ENCODE measurements at places on chromosomes 13 and 19.
A peak's percentile ranks its signal among the peaks of the same experiment; 100 is the strongest.

- DNase-seq = no peak
Measured at GRCh38 chr19:35908010-35908441, at the start of gene TYROBP. Gene TYROBP (minus strand): TSS chr19:35908295. CDS start chr19:35908228, 67 bp downstream.

DNA sequence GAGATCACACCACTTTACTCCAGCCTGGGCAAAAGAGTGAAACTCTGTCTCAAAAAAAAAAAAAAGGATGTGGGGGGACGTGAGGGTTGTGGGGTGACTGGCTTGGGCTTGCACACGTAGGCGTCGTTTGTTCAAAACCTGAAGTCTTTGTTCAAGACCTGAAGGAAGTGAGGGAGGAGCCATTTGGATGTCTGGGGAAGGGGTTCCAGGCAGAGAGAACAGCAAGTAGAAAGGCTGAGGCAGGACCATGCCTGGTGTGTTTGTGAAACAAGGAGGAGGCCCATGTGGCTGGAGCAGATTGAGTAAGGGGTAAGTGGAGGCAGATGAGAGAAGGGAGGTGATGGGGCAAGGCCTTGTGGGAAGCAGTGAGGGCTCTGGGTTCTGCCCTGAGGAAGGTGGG, 27.8 kb downstream of the PIN1 start:
- DNase-seq = no peak

DNA sequence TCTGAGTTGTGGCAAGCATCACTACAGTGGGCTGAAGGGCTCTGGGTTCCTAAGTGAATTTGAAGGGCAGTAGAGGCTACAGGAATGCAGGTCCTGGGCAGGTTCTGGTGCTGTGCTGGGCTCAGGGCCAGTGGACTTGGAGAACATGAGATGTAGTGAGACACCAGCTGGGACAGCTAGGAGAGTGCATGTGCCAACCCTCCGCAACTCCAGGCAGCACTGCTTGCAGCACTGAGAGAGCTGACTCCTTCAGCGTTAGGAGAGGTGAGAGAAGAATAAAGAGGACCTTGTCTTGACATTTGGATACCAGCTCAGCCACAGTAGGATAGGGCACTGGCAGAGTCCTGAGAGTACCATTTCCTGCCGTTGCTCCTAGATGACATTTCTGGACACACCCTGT, 739.9 kb upstream of the PRR20A start:
- DNase-seq = no peak

- DNase-seq = no peak
Measured at GRCh38 chr13:66994097-66994496, 236.0 kb downstream of the PCDH9 start.

- no peak for DNase-seq
Measured at GRCh38 chr19:19026299-19026971, 6.9 kb downstream of the SUGP2 start.

GRCh38 chr19:54155694-54156093, 3.8 kb downstream of the LENG1 start:
- no peak for DNase-seq

DNA sequence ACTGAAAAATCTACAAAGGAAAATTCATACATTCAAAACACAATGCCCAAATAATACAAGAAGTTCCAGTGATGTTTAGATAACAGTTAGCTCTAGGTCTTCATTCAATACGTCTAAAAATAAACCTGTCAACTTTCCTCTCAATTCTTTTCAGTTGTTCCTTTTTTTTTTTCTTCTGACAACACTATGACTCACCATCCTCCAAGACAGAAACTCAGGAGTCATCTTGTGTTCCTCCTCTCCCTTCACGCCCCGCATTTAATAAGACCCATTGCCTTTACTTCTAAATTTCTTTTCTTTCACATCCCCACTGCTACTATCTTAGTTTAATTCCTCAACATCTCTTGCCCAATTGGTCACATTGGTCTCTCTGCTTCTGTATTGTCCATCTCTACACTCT, 759.9 kb downstream of the GPC5 start:
- no peak for DNase-seq

DNA sequence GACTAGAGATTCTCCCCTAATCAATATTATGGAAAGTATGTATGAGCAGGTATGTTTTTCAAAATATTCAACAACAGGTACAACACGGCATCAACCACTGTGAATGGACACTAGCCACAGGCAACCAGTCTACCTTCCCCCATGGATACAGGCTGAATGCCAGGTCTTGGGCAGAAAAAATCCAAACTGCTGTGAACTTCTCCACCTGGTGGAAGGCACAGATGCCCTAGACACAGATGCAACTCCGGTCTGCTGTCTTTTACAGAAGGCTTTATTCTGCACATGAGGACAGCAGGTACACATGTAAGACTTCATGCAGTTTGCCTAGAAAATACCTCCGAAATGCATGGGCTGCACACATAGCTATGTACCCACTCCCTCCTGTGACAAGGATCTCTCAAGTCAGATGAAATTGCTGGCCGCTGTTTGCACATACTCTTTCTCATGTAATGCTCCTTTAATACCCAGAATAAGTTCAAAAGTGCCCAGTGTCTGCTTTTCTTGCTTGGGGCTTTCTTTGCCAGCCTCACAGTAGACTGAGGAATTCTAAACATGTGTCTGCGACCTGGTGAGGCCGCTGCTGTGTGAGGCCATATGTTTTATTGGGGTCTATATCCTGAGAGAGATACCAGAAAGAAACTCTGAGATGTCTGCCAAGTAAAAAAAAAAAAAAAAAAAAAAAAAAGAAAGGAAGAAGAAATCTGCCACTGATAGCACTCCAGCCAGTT, 325.9 kb downstream of the FOXO1 start:
- no peak for DNase-seq

- DNase-seq = no peak
Measured at GRCh38 chr13:102905905-102906771, 60.3 kb downstream of the ERCC5 start.

GRCh38 chr13:52983836-52984235, 44.8 kb upstream of the OLFM4 start:
- no peak for DNase-seq

GRCh38 chr19:19546751-19547162, 8.7 kb downstream of the CILP2 start:
- no peak for DNase-seq

GRCh38 chr19:17393914-17394313, at the start of gene CCDC194:
Gene CCDC194 (minus strand): TSS chr19:17394196. CDS start chr19:17394158, 38 bp downstream.
- DNase-seq = no peak

GRCh38 chr19:12374026-12374425, 8.5 kb upstream of the ZNF442 start:
- no peak for DNase-seq

- DNase-seq = no peak
Measured at GRCh38 chr19:21323000-21323399, 6.2 kb downstream of the ZNF708 start.

DNA sequence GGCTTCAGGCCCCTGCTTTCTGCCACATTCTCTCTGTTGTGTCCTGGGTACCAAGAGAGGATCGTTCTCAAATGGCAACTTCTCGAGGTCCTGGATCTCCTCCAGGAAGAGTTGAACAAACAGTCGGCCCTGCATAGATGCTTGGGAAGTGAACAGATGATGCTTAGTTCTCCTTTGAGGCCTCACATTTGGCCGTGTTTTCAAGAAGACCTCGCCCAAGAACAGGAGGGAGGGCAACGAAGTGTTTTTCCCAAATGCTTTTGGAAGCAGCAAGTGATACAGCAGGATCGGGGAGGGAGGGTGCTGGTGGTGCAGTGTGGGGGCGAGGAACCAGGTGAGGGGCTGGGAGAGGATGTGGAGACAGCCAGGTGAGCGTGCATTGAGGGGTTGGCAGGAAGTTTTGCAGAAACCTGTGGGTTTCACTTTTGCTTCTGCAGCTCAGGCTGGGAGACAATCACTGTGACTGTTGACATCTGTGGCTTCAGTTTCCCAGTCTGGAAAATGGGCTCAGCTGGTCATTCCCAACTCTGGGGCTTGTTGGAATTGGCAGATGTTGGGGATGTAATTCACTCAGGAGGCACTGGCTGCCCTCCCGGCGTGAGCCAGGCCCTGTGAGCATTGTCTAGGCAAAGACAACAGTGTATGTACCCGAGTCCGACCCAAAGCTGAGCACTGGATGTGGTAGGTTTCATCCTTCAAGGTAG, 21.6 kb downstream of the MAST3 start:
- no peak for DNase-seq

GRCh38 chr19:29483944-29484581, 41.7 kb upstream of the VSTM2B start:
- no peak for DNase-seq

DNA sequence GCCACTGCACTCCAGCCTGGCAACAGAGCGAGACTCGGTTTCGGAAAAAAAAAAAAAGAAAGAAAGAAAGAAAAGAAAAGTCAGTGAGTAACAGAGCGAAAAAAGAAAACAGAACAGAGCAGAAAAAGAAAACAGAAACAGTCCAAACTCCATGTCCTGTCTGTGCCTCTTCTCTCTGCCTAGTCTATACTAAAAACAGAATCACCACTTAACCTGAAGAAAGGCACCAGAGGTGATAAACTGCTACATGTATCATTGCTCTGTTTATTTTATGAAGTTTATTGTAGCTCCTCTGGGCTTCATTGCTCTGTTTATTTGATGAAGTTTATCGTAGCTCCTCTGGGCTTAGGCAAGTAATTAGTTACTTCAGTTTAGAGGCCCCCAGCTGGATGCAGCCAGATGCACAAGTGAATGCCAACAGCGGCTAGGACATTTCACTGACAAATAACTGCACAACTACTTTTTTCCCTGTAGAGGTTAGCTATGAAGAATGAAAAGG, 39.2 kb downstream of the TBC1D4 start:
- no peak for DNase-seq

GRCh38 chr13:51801631-51802099, 2.3 kb downstream of the DHRS12 start:
- no peak for DNase-seq

DNA sequence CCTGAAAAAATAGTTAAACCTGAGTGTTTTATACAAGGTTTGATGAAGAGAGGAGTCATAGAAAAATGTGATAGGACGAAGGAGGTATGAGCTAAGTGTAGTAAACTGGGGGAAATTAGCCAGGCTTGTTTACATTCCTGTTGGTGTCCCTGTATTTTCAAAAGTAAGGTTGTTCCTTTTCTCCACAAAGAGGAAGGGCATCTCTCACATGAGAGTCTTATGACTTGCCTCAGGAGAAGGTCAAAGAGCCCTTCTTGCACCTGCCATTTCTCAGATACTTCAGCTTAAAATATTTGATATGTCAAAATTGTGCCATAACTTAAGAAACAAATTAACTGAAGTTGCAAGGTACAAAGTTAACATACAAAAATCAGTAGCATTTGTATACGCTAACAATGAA, 3.6 kb upstream of the N4BP2L2 start:
- DNase-seq = no peak

- DNase-seq = no peak
Measured at GRCh38 chr13:99075268-99076191, 97.7 kb upstream of the DOCK9 start.

DNA sequence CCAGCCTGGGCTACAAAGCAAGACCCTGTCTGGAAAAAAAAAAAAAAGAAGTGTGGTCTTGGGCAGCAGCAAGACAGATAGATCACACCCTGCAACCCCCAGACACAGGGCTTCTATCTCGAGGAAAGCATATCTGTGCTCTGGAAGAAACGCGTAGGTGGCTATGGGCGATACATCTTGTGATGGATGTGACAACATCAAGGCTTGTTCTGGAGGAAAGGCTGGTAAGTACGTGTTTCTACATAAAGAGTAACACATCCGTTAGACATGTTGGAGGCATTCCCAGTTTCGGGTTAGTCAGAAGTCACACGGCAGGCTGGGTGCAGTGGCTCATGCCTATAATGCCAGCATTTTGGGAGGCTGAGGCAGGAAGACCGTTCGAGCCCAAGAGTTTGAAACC, 6.6 kb upstream of the DHDH start:
- no peak for DNase-seq

- no peak for DNase-seq
Measured at GRCh38 chr19:47631681-47632446, 22.9 kb downstream of the BICRA start.

DNA sequence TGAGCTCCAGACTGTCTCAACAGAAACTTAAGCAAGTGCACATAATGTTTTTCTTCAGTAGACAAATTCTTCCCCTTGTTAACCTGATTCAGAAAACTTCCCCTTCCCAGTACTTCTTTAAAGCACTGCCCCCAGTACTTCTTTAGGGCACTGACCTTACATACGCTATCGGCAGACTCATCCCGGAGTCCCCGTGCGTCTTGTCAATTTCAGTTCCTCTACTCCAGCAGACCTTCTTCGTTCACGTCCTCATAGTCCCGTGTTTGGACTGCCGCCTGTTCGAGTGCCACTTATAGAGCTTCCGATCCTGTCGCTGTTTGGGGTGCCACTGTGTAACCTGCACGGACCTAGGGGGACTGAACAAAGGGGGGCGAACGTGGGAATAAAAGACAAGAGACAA, 29.0 kb downstream of the ZNF627 start:
- no peak for DNase-seq

DNA sequence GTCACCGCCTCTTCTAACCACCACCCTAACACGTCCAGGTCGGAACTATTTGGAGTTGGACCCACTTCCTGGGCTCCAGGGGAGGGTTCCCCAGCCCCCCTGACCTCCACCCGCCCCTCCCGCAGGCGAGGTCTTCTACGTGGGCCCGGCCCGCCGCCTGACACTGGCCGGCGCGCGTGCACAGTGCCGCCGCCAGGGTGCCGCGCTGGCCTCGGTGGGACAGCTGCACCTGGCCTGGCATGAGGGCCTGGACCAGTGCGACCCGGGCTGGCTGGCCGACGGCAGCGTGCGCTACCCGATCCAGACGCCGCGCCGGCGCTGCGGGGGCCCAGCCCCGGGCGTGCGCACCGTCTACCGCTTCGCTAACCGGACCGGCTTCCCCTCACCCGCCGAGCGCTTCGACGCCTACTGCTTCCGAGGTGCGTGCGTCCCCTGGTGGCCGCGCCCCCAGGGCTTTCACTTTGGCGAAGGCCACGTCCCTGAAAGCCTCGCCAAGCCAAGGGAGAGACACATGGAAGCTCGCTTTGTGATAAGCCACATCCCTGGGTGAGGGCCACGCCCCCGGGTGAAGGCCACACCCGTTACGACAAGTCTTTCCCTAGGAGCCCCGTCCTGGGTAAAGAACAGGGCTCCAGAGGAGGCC, 13.2 kb downstream of the NCAN start:
- DNase-seq = peak; percentile 88
